Erythroblast (primary cell): ENCODE measurements at places on chromosomes 11 and 22.

DNA sequence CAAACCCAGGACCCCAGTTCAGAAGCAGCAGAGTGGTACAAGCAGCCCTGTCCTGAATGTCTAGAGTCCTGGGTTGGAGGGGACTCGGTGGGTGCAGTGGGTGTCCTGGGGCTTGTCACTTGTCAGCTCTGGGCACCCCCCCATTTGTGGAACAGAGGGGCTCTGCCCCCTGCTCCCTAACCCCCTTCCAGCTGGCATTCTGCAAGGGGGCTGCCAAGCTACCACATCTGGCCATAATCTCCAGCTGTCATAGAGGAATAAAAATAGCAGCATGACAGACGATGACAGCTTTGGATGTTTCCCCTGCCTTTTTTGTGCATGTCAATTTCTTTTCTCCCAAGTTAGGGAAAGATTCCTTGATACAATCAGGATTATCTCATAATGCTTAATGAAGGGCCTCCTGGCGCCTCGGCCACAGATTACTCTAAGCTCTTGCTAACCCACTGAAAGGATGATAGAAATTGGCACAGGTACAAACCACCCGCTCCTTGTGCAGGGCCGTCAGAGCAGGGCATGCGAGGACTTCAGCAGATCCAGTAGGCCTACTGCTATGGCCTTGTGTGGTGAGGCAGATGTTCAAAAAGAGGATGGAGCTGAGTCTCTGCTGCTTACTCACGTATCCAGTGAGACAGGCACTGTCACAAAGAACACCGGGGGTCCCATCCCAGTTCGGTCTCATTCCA is 83.0 kb downstream of the ISX start:
- no peak for DNase-seq

DNA sequence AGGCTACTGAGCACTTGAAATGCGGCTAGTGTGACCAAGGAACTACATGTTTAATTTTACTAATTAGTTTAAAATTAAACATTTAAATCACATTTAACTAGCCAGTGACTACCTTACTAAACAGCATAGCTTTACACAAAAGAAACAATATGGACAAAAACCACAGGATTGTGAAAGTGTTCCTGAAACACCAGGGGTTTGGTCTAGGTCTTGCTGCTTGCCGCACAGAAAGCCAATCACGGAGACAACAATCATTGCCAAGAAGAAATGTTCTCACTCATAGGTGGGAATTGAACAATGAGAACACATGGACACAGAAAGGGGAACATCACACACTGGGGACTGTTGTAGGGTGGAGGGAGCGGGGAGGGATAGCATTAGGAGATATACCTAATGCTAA is 309.5 kb downstream of the C11orf87 start:
- DNase-seq, result no peak

DNA sequence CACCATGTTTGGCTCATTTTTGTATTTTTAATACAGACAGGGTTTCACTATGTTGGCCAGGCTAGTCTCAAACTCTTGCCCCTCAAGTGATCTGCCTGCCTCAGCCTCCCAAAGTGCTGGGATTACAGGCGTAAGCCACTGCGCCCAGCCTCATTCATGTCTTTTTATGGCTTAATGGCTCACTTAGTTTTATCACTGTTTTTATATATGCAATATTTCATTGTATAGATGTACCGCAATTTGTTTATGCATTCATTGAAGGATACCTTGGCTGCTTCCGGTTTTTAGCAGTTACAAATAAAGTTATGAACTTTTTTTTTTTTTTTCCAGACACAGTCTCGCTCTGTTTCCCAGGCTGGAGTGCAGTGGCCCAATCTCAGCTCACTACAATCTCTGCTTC is 5.5 kb upstream of the TCN2 start:
- DNase-seq, result no peak

GRCh38 chr11:70176940-70177689 is 26.0 kb upstream of the FADD start:
- peak; percentile 82 for DNase-seq

GRCh38 chr11:110860461-110860860 is 148.2 kb upstream of the ARHGAP20 start:
- no peak for DNase-seq

DNA sequence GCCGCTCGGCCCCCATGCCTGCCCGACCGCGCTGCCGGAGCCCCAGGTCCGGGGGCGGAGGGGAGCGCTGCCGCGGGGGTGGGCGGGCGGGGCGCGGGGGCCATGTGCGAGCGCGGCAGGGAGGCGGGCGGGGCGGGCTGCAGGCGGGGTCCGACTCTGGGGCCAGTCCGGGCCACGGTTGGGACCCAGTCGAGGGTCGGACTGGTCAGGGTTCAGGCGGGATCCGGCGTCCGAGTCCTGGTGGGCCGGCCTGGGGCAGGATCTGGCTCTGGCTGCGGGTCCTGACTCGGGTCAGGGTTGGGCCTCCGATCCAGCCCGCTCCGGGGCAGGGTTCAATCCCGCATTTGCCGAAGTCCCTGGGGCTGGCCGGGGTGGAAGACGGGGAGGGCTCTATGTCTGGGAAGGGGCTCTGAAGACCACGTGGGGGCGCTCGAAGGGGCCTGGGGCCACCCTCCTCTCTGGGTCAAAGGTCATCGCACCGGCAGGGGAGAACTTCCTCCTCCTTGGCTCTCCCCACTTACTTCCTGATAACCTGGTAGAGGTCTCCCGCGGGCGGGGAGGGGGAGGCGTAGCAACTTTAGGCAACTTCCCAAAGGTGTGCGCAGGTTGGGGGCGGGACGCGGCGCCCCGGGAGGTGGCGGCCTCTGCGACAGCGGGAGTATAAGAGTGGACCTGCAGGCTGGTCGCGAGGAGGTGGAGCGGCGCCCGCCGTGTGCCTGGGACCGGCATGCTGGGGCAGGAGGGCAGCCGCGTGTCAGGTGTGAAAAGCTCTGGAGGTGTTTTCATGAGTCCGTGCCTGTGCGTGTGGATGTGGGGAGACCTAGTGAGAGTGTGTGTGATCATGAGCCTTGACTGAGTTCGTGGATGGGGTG is 603 bp downstream of the ESRRA start:
- peak; percentile 78 for DNase-seq

DNA sequence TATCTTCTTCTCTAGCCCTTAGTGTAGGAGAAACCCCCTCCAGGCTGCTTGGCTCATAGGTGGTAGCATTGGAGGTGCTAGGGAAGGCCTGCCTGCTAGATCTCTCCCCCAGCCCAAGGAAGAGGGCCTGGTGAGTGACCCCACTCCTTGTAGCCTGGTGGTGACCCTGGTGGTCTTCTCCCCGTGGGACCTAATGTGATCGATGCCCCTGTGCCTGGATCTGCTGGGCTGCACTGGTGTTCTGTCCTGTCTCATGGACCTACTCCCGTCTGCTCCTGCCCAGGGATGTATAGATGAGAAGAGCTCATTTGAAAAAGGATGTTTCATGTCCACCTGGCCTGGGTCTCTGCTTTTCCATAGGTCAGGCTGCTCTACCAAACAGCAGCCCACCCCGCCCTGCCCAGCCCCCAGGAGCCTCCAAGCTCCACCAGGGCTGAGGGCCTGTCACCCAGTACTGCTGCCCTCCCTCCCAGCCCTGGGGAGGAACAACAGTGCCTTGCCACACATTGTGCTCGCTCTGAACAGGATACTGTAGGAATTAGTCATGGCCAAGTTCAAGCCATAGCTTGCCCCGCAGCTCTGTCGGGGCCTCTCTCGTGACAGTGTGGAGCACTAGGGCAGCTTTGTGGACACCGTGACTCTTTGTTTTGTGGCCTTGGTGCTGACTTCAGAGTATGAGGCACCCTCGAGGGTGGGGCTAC is 19.7 kb downstream of the SLC37A2 start:
- no peak for DNase-seq

- DNase-seq, result no peak
These were observed 26.0 kb upstream of the DGCR8 start for GRCh38 chr22:20054034-20054427.

- DNase-seq, result no peak
These were observed 49.9 kb downstream of the RAB6A start for GRCh38 chr11:73710964-73711363.

DNA sequence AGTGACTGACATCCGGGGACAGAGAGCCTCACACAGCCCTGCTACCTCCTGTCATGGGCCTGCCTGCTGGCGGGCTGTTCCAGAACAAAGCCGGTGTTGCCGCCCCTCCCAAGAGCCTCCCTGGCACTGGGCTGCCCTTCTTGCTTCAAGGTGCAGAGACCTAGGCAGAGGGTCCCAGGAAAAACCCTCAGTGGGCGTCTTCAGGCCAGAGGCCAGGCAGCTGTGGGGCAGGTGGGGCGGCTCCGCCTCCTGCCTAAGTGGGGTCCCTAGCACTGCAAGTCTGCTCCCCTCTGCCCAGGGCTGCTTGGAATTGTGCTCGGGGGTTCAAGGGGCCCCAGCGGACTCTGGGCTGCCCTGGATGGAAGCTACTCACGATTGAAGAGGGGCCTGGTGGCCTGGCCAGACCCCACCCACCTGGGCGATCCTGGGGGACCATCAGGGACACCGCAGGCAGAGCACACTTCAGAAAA is 20.4 kb upstream of the GNB1L start:
- DNase-seq, result no peak

DNA sequence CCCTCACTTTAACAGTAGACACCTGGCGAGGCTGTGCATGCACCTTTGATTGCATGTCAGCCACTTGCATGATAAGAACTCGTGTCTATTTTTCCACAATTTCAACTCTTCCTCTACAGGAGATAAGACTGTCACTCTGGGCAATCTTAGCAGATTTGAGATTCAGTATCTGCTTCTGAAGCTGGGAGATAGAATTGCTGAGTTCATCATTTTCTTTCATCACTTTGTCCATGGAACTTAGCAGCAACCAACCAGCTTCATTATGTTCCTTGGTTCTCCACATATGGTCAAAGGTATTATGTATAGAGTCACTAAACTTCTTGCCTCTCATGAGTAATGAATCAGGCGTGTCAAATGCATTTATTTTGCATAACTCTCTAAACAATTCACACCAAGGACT is 17.1 kb downstream of the MTNR1B start:
- no peak for DNase-seq

DNA sequence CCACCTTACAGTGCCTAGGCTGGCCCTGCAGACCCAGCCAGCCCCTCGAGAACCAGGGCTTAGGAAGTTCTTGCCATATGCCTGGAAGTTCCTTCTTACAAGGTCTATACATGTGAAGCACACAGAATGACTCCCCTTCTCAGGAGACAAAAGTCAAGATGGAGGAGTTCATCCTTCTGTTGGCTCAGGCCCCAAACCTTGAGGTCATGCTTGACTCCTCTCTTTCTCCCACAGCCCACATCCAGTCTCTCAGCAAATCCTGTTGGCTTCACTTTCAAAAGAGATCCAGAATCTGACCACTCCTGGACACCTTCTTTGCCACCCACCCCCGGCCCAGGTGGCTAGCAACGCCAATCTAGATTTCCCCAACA is 1.7 kb upstream of the CD248 start:
- no peak for DNase-seq

GRCh38 chr11:118415739-118416068 is 14.3 kb downstream of the ATP5MG start:
- peak; percentile 98 for DNase-seq

DNA sequence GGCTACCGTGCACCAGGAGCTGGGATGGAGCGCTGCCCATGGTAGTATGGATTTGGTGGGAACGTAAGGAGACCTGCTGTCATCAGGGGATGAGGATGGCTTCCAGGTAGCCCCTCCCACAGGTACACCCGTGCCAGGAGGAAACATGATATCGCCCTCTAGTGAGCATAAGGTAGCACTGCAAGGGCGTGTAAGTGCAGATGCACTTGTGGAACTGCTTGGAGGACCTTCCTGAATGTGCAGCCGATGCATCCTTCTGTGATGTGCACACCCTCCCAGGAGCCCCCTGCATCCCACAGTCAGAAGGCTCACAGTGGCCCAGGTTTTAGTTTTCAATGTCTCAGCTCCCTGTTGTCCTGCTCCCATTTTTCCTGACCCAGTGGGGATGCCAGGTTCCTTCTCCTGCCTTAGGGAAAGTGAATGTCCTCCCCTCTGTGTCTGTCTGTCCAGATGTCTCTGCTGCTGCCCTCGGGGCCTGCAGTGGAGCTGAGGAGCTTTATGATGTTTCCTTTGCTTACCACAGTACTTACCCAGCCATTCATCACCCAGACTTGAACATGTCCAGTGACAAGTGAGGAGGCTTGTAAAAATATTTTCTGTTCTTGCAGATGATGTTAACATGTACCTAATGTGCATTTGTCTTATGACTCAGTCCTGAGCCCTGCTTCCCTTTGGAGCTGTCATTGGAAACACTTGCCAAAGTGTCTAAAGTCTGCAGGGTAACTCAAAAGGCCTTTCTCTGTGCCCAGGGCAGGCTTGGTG is 49.2 kb downstream of the DBX1 start:
- DNase-seq, result peak; percentile 67

GRCh38 chr11:76806608-76807205 is 23.6 kb downstream of the TSKU start:
- DNase-seq, result no peak

DNA sequence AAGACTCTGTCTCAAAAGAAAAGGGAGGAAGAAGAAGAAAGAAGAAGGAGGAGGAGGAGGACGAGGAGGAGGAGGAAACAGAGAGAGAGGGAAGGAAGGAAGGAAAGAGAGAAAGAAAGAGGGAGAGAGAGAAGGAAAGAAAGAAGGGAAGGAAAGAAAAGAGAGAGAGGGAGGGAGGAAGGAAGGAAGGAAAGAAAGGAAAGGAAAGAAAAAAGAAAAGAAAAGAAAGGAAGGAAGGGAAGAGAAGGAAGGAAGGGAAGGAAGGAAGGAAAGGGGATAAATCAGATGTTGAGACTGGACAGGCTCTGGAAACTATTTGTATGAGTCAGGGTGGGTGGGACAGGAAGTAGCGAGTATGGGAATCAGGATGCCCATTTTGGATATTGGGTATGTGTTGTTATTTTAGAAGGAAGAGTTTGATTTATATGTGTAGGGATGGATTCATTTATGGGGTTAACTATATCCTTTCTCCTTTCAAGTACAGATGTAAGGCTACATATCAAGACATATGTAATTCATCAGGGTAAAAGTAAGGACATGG is 6.0 kb upstream of the RPL3 start:
- DNase-seq, result no peak

DNA sequence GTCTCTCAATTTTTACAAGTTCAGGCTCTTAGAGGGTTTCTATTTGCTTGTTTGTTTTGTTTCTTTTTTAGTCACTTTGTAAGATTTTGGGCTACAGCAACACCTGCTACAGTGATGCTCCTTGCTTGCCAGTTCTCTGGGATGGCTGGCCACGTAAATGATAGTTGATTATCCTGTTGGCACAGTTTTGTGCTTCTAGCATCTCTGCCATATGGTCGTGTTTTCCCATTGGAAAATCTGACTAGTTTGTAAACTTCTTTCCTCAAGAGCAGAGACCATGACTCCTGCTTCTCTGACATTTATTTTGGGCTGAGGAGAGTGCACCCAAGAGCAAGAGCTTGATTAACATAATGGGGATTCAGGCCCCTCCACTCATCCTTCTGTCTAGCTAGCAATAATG is 1621.6 kb upstream of the RAG2 start:
- no peak for DNase-seq

- no peak for DNase-seq
These were observed 313.4 kb upstream of the SORL1-AS1 start for GRCh38 chr11:121766166-121766565.

- no peak for DNase-seq
These were observed 31.2 kb downstream of the CCDC83 start for GRCh38 chr11:85886089-85887056.

DNA sequence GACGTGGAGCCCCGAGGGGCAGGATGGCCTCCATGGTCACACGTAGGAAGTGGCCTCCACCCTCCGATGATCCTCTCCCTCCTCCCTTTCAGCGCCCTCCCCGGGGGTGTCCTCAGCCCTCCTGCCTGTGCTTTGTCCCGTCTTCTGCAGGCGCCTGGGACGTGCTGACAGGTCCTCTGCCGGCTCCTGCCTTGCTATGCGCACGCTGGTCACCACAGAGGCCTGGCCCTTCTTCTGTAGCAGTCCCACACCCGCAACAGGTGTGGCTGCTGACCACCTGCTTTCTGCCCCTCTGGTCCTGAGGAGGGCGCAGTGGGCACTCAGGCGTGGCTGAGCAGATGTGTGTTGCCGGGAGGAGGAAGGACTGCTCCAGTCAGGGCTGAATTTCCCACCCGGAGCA is 27.7 kb upstream of the PPP6R3 start:
- no peak for DNase-seq
